ENCODE measurements at places on chromosomes 4 and X.
A peak's percentile ranks its signal among the peaks of the same experiment; 100 is the strongest.

- no peak for DNase-seq
Observed at GRCh38 chr4:74133786-74134499, 24.0 kb upstream of the MTHFD2L start.

GRCh38 chrX:2618516-2618915 lies 72.6 kb upstream of the CD99 start:
- DNase-seq, result no peak

DNA sequence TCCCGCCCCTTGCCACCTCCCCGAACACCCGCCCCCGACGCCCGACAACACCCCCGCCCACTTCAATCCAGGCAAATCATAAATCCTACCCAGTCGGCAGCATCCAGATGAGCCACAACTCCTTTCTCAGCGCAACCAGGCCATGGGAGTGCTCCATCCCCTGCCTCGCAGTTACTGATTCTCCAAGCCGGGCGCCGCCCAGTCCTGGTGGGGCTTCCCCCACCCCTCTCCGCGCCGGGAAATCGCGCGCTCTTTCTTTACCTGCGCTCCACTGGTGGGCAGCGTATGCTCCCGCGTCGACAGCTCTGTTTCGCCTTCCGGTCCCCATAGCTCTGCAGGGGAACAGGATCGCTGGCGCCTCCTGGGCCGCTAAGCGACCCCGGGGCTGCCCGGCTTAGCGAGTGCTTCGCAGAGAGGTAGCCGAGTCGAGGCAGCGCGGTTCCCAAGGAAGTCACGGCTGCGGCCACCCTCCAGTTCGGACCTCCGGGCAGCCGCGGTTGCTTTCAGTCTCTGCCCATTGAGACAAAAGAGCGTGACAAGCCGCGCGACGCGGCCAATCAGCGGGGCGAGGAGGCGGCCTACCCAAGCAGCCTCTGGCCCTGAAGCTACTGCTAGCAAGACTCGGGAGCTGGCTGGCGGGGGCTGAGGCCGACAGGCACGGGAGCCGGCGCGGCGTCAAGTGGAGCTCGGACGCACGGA lies 43.7 kb upstream of the TMSB15B start:
- DNase-seq, result peak; percentile 64

DNA sequence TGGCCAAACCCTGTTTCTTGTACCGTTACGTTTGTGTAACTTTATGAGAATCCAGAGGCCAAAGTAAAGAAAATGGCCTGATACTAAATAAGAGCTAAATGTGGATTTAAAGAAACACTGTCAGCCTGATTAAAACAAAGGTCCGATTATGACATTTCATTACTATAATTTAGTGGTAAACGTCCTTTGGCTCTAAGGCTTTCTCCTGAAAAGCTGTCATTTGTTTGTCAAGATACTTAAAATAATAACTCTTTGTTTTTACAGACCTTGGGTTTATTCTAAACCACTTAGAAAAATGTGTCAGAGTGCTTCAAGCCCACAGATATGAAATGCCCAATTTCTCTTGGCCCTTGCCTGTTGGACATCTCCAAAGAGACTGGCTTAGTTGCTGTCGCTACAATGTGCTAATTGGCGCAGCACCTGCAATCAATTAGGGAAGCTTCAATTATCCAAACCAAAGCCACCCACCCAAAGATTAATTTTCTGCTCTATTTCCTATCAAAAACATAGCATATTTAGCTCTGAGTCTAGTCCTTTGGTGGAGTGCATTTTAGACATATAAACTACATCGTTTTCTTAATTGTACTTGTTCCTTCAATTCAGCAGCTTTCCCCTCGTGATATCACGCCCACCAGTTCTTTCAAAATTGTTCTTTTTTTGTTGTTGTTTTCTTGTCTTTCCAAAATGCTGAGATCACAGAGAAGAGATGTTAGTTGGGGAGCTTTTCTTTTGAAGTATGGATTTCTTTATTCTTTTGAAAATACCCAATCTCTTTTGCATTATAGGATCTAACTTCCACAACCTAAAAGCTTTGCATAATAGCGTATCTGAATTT lies 13.6 kb downstream of the SMIM20 start:
- DNase-seq, result no peak

- no peak for DNase-seq
Observed at GRCh38 chrX:97372001-97372766, 488.5 kb downstream of the RPA4 start.

GRCh38 chr4:27005905-27006590 lies 145.4 kb downstream of the STIM2 start:
- no peak for DNase-seq

- no peak for DNase-seq
Observed at GRCh38 chr4:39291686-39292085, 74.5 kb downstream of the RFC1 start.

DNA sequence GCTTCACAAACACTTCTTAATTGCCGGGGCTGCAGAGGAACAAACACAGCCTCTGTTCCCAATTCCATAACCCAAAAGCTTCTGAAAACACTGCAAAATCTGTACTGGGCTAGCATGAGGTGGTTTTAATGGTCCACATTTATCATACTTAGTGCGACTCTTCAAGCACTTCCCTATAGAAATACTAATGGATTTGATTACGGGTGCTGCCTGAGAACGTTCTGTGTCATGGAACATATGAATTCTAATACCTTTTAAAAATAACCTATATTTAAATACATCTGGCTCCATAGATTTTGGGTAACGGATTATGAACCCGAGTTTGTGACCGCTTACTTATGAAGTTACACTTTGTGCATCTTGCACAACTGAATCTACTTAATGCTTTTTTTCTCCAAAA lies 35.4 kb upstream of the STS start:
- DNase-seq, result no peak

- DNase-seq, result no peak
Observed at GRCh38 chrX:64192040-64192439, 13.5 kb downstream of the AMER1 start.

- no peak for DNase-seq
Observed at GRCh38 chrX:134419784-134420183, 40.2 kb upstream of the HPRT1 start.

- DNase-seq, result no peak
Observed at GRCh38 chr4:140150886-140151698, 2.9 kb downstream of the MAML3 start.

- DNase-seq, result no peak
Observed at GRCh38 chr4:72390409-72390808, 178.6 kb downstream of the ADAMTS3 start.

GRCh38 chrX:40411340-40412111 lies 169.2 kb upstream of the ATP6AP2 start:
- no peak for DNase-seq

- no peak for DNase-seq
Observed at GRCh38 chr4:121185960-121186359, 21.8 kb upstream of the TNIP3 start.

DNA sequence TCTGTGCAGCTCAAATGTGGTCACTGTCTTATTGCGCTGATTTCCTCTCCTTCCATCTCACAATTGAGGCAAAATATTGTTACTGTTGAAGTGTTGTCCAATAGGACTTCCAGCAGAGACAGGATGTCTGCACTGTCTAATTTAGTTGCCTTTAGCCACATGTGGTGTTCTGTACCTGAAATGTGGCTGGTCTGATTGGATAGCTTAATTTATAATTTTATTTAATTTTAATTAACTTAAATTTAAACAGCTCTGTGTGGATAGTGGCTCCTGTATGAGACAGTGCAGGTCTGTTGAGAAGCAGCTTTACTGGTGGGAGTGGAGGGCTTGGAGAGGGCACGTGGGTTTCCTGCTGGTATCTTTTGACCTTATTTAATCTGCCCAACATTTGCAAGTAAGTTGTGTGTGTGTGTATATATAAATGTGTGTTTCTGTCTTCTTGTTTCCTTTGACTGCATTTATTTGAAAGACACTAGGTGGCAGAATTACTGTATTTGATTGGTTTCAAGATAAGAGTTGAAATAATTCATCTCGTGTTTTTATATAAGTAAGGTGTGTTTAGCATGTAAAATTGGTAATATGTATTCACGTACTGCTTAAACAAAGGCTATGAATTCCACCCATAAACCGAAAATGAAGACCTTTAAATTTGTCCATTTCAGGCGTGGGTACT lies 55.3 kb upstream of the MSANTD1 start:
- no peak for DNase-seq

GRCh38 chr4:155706147-155706546 lies 39.5 kb downstream of the GUCY1A1 start:
- DNase-seq, result no peak

- no peak for DNase-seq
Observed at GRCh38 chr4:108210989-108211835, 42.5 kb upstream of the LEF1 start.

DNA sequence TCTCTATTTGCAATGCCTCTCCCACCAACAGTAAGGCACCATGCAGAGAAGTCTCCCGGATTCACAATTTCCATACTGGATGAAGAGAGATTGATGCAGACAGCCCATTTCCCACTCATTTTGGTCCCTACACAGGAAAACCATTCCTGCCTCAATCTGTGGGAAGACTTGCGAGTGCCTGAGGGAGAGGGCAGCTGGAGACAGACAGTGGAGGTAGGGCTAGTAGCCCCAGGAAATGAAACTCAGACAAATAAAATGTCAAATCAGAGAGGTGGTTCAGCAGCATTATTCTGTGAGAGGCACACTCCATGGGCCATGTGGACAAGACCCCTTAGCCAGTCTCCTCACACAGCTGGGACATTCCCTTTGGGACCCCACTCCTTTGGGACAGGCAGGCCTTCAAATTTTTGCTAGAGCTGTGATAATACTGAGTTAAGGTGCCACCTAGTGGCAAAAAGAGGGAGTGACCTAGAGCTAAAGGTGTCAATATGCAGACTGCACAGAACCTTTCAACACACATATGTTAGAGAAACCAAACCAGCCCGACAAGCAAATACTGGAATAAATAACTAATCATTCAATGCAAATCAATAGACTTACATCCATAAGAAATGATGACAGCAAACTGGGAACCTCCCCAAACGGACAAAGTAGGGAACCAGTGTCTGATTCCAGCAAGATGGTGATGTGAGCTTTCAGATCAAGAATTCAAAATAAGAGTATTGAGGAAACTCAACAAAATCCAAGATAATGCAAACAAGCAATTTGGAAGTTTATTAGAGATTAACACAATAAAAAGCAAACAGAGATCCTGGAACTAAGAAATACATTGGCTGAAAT lies 1865.3 kb upstream of the AGA start:
- DNase-seq, result no peak

- DNase-seq, result no peak
Observed at GRCh38 chr4:107640878-107641277, 79.2 kb downstream of the PAPSS1 start.

DNA sequence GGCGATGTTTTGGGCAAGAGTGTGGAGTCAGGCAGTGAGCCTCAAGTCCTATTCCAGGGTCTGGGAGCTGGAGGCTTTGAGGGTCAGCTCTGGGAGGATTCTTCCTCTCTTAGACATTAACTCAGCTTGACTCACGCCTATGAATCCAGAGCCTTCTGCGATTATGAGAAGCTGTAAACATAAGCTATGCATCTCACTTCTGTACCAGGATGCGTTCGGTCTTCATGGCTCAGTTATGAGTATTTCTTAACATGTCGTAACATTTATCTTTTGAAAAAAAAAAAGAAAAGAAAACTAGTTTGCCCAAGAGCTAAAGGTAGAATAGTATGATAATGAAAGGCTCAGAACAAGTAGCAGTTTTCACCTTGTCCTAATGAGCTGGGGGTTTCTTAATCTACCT lies 4.6 kb downstream of the SHROOM2 start:
- DNase-seq, result no peak

DNA sequence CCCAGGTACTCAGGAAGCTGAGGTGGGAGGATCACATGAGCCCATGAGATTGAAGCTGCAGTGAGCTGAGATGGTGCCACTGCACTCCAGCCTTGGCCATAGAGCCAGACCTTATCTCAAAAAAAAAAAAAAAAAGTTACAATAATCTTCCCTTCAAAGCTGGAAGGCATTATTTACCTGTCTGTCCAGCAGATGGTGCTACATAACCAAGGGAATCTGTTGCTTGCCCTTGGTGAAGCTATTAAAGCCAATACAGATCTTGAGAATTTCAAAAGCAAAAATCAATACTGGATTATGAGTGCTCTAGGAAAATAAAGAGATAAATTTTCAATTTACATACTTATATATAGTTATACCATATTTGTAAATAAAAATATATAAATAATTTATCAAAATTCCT lies 25.9 kb downstream of the PKD2 start:
- no peak for DNase-seq

DNA sequence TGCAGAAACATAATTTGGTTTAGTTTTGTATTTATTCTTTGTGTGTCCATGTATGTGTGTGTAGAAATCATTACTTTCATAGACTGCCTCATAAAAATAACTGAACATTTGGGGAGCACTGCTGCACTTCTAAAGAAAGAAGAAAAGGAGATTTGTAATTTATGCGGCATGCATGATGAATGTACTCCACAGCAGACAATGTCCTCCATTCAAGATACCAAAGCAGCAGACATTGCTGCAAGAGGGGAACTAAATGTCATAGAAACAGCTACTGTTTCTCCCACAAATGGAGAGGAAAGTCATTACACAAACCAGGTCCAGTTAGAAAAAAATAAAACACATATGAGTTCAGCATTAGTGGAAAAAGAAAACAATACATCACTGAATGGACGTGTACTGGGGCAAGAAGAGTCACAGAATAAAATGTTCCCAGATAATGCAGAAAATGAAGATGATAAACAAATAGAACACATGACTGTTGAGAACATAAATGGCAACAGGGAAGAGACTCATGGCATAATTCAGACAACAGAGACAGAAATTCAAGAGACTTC lies 2.6 kb downstream of the DTHD1 start:
- DNase-seq, result no peak

DNA sequence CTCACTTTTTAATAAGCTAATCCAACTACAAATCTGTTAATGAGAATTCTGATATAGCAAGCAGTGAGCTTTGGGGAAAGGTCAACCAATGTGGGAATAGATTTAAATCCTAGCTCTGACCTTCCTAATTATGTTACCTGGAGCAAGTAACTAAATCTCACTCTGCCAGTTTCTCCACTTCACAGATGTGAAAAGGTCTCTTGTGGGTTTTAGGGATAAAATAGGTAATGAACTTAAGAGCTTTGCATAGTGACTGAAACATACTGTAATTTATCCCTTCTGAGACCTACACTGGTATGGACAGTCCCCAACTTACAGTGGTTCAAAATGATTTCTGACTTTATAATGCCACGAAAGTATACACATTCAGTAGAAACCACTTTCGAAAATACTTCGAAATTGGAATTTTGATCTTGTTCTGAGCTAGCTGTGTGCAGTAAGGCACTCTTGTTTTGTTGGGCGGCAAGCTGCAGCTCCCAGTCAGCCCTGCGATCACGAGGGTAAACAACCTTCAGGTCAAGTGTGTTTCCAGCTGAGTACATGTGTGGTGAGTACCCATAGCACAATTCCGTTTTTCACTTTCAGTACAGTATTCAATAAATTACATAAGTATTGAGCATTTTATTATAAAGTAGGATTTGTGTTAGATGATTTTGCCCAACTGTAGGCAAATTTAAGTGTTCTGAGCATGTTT lies 93.7 kb downstream of the ADGRL3 start:
- DNase-seq, result no peak

GRCh38 chr4:8694651-8695151 lies 102.1 kb downstream of the CPZ start:
- DNase-seq, result no peak

DNA sequence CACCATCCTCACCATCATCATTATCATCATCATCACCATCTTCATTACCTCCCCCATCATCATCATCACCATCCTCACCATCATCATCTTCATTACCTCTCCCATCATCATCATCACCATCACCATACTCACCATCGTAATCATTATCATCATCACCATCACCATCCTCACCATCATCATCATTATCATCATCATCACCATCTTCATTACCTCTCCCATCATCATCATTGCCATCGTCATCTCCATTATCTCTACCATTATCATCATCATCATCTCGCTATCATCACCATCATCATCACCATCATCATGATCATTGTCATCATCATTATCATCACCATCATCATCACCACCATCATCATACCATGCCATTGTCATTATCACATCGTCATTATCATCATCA lies 362.9 kb downstream of the DHRSX start:
- DNase-seq, result no peak

Measured in natural killer cell treated with Interleukin-12 subunit alpha and Interleukin-12 subunit beta and Interleukin-15 and Interleukin-18, amount 100 ng/mL, for 72 hours (primary cell).